Fibroblast of mammary gland (primary cell): ENCODE measurements at places on chromosomes 13 and 19.

DNA sequence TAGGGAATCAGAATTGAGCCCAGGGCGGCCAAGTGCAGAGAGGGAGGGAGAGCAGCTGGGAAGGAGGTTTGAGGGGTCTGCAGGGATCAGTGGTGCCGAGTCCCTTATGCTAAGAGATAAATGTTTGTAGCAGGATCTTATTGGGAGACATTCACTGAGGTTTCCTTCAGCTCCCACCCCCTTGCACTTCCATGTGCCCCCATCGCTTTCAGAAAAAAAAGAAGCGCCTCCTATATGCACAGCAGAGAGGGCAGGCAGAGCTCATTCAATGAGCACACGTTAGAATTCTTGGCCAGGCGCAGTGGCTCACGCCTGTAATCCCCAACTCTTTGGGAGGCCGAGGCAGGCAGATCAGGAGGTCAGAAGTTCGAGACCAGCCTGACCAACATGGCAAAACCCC is 28.0 kb downstream of the CYP4F2 start:
- no peak for DNase-seq

GRCh38 chr19:3580156-3580934 is 4.9 kb upstream of the GIPC3 start:
- DNase-seq, result peak; percentile 98

DNA sequence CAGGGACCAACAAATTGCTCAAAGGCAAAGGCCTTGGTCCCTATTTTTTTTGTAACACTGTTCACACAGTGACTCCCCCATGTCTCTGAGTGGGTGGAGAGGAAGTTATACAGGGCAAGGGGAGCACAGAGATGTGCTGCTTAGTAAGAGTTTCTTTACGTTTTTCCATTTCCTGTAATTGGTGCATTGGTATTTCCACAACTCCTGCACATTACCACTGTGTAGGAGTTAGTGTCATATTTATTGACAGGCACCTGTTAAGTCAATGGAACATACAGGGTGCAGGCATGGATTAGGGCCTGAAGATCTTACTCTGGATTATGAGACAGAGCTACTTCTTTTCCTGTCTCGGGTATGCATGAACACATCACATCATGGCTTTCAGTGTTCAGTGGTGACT is 45.2 kb downstream of the SOX21 start:
- DNase-seq, result no peak

DNA sequence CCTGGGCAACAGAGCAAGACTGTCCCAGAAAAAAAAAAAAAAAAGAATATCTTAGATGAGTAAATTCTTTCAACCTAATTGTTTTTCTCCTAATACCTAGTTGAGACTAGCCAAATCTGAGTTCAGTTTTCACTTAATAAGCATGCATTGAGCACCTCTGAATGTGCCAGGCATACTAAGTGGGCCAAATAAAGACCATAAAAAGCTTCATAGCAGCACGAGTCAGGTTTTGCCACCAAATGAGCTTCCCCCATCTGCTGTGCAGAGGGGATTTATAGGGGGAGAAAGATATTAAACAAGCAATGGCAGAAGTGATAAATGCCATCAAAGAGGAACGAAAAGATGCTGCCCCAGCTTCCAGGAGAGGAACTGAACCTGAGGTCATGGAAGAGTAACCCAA is 11.4 kb downstream of the THSD1 start:
- no peak for DNase-seq

GRCh38 chr19:27738569-27739193 is 1474.3 kb downstream of the UQCRFS1 start:
- DNase-seq, result no peak

- peak; percentile 84 for DNase-seq
These were observed 6.8 kb downstream of the ZC3H4 start for GRCh38 chr19:47106821-47107201.

GRCh38 chr13:98966019-98966418 is 11.8 kb downstream of the DOCK9 start:
- DNase-seq, result no peak

GRCh38 chr19:49999371-50000010 is 25.7 kb downstream of the VRK3 start:
- DNase-seq, result no peak

DNA sequence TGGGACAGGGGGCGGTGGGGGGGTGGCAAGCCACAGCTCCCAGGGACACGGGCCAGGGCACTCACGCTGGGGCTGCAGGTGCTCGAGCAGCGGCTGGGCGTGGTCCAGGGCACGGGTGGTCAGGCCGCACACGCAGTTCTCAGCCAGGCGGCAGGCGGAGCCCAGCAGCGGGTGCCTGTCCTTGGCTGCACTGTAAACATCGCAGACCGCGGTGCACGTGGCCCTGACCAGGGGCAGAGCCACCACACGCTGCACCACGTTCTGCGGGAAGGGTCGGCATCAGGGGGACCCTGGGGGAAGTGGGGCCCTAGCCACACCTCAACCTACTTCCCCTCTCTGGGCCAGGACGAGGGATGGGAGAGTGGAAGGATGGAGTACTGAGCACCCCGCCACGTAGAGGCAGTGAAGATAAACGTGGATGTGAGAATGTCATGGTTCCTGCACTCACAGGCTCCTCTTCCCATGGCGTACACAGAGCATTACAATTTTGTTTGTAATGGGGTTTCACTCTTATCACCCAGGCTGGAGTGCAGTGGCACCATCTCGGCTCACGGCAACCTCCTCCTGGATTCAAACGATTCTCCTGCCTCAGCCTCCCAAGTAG is 3.4 kb downstream of the PLIN5 start:
- no peak for DNase-seq

DNA sequence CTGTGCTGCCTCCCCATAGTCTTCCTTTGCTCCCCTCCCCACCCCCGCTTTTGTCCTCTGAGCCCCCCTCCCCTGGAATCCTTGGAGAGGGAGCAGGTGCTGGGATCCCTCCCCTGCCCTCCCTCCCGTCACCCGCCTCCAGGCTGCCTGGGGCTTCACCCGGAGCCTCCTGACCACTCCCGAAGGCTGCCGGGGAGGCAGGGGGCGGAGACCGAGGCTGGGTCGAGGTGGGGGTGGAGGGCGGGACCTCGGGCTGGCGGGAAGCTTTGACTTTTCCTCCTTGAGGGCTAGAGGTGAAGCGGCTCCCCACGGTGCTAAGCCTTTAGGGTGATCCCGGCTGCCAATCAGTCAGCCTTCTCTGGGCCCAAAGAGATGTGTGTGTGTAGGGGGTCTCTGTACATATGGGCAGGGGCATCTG is 1.5 kb downstream of the KMT5C start:
- DNase-seq, result peak; percentile 56

DNA sequence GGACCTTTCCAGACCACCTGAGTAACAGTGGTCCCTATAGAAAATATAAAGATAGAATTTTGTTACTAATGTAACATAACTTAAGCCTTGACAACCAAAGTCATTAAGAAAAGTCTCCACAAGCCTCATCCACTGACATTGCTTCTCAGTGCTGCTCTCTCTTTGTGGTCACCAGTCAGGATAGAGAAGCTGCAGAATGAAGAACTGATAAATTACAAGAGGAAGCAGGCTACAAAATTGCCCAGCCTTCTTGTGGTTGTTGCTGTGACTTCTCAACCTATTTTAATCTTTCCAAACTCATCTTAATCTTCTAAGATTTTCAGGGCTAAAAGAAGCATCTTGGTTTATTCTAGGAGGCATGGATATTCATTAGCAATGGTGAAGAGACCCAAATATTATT is 343.8 kb downstream of the MZT1 start:
- no peak for DNase-seq

GRCh38 chr13:109778102-109778542 is 8.3 kb downstream of the IRS2 start:
- peak; percentile 63 for DNase-seq

- DNase-seq, result no peak
These were observed 18.4 kb upstream of the RCBTB2 start for GRCh38 chr13:48551329-48551728.

GRCh38 chr19:24078680-24079079 is 8.3 kb upstream of the ZNF254 start:
- no peak for DNase-seq

- DNase-seq, result no peak
These were observed 251.2 kb upstream of the SGCG start for GRCh38 chr13:22929381-22930126.

DNA sequence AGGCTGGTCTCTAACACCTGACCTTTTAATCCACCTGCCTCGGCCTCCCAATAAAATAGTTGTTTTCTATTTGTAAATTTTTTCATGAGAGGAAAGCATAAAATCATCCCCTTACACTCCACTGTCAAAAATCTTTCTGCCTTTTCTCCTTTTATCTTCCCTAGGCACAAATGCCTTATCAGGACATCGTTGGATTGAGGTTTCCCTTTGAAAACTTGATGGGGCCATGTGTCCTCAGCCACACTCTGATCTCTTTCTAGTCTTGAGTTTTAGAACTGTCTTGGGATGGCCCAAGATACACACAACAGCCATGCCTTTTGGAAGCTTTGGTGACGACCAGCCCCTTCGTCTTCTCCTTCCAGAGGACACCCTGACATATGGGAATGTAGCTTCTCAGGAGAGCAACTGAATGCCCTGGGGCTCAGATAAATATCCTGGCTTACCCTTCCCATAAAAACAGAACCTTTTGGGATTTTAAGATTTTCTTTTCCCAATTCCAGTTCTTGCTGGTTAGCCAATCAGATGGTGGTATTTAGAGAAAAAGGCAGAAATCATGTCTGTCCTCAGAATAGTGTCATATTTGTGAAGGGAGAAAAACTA is 112.4 kb downstream of the ZNF429 start:
- no peak for DNase-seq

GRCh38 chr19:10815007-10815536 is 20.9 kb downstream of the TMED1 start:
- no peak for DNase-seq

DNA sequence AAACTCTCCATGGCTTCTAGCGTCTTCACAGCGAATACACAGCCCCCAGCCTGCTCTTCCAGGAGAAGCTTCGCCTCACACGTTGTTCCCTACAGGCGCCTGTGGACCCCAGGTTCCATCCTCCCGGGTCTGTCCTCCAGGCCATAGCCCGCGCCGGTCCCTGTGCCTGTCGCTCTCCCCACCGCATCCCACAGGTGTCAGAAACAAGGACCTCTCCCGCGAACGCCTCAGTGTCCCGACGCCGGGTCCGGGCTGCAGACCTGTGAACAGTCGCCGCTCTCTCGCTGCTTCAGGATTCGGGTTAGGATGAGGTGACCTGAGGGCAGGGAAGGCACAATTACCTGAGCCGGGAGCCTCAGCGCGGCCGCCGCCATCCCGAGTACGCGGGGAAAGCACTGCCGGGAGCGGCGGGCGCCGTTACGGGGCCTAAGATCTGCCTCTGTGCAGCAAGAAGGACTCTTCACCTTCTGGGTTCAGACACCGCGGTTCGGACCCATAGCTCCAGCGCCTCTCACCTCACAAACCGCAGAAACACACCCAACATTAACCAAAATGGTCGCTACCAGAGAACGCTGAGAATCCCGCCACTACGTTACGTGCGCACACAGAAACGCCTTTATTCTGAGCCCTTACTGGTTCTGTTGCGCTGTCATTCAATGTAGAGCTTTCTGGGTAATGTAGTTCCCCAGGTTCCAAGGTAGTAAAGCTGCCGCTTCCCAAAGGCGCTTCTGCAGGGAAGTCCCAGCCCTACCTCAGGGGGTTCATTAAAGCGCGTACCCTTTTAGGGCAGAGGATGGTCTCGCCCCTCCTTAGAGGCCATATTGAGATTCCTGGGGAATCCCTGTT is at the start of gene ZNF418:
TSS of gene ZNF418 (minus strand) at position 583 of the 846 bp plus-strand sequence. CDS start 1,580 bp downstream, outside the sequence.
- DNase-seq, result peak; percentile 87

- no peak for DNase-seq
These were observed 35.3 kb downstream of the CEBPG start for GRCh38 chr19:33408538-33409434.

DNA sequence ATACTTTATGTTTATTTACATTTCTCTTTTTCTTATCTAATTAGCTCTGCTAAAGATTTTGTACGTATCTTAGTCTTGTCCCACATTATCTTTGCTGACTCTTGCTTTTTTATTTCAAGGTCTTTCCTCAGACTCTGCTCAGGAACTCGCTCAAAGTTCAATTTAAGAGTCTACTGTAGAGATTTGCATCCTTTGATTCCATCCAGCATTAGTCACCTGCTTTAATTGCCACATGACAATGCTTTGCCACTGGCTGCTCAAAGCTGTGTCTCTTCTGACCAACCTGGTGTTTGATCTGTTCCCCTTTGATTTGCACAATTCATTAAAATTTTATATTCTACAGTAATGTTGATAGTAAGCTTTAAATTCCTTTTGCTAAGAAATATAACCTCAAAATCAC is 157.9 kb upstream of the FREM2 start:
- DNase-seq, result no peak

GRCh38 chr19:14536926-14537692 is 7.7 kb downstream of the TECR start:
- DNase-seq, result peak; percentile 68
